ENCODE measurements at places on chromosomes 6 and 20.

DNA sequence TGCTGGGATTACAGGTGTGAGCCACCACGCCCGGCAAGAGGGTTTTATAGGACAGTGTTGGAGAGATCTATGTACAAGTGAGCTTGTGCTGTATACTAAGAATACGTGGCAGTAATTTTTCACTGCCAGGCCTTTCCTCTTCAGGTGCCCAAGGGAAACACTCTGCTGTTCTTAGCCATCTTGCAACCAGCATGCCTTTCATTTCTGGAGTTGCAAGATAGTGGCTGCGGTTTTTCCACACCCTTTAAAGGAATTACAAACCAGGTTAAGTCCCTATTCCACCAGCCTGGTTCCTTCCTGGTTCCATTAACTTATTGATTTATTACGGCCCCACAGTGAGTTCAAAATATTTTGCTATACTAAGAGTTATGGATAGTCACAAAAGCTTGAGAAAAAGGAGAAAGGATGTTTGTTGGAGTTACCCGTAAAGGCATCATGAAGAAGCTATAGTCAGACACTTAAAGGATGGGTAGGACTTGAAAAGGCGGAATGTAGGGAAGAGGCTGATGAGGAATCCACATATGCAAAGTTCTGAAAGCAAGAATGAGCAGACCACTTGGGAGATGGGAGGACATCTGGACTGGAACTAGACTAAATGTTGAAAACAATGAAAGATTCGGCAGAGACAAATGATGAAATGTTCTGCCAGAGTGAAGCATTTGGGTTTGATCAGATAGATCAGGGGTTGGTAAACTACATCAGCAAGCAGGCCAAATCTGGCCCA lies 61.4 kb upstream of the ASIP start:
- DNase-seq, result no peak

- no peak for DNase-seq
Observed at GRCh38 chr20:20566516-20566915, 145.9 kb downstream of the RALGAPA2 start.

- no peak for DNase-seq
Observed at GRCh38 chr6:11586117-11586516, 48.6 kb downstream of the TMEM170B start.

- DNase-seq, result no peak
Observed at GRCh38 chr6:100658486-100658885, 193.8 kb upstream of the SIM1 start.

- no peak for DNase-seq
Observed at GRCh38 chr6:15536198-15536955, 126.5 kb downstream of the DTNBP1 start.

- no peak for DNase-seq
Observed at GRCh38 chr6:46137387-46137786, 7.6 kb downstream of the ENPP4 start.

- DNase-seq, result no peak
Observed at GRCh38 chr6:25606151-25606550, 45.9 kb upstream of the SCGN start.

GRCh38 chr20:4829514-4830215 lies 108.0 kb downstream of the PRND start:
- peak; percentile 31 for DNase-seq

GRCh38 chr6:4377603-4378002 lies 242.2 kb upstream of the ECI2 start:
- DNase-seq, result no peak

DNA sequence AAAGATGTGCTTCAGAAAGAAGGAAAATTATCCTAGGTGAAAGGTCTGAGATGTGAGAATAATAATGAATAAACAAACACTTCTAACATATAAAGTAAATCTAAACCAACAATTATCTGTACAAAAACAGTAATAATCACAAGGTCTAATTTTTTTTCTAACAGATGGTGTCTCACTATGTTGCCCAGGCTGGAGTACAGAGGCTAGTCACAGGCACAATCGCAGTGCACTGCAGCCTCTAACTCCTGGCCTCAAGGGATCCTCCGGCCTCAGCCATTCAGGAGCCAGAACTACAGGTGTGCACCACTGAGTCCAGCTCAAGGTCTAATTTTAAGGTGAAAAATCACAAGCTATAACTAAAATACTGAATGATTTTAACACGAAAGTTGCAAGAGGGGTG lies 17.0 kb upstream of the ZC3H12D start:
- no peak for DNase-seq

DNA sequence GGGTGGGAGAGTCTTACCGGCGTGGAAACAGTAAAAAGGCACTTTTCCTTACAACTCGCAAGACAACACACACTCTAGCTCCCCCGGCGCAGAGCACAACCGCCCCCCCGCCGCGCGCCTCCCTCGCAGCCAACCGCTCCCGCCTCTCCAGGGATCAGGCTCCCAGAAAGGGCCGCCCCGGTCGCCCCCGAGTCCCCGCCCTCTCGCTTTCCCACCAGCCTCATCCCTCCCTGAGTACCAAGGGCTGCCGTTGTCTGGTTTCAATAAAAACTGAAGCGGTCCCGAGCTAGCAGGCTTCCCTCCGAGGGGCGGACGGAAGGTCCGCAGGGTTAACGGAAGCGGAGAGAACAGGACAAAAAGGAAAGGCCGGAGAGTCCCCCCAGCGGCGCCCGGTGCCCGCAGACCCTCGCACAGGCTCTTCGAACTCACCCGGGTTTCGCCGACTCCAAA lies 804 bp downstream of the ELOVL5 start:
- DNase-seq, result peak; percentile 57

DNA sequence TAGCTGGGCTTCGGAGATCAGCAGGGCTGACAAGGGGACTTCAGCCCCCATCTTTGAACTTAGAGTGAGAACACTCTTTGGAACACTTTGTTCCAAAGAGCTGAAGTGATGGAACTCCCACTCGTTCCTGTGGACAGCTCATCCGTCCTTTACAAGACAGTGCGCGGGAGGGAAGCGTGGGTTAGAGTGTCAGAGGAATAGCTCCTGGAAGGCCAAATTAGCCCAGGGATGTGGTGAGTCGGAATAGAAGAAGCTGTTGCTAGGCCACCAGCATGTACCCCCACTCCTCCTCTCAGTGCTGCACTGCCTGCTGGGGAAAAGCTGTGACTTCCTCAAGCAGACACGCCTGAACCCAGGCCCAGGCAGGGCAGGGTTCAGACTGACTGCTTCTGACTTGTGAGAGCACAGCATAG lies 1.7 kb downstream of the SDCBP2 start:
- no peak for DNase-seq

GRCh38 chr6:154653853-154654252 lies 79.4 kb upstream of the SCAF8 start:
- no peak for DNase-seq

DNA sequence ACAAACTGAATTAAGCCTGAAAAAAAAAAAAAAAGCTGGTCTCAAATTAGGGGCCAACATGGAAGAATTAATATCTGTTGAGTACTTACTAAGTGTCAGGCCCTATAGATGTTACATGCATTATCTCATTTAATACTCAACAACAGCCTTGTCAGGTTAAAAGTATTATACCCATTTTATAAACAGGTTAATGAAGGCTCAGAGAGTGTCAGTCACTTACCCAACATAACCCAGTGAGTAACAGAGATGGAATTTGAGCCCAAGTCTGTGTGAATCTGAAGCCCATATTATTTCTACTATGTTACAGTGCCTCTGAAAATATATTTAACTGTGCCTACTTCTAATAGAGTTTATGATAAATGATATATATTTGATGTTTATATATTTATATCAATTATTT lies 11.3 kb upstream of the EIF2S2 start:
- no peak for DNase-seq

DNA sequence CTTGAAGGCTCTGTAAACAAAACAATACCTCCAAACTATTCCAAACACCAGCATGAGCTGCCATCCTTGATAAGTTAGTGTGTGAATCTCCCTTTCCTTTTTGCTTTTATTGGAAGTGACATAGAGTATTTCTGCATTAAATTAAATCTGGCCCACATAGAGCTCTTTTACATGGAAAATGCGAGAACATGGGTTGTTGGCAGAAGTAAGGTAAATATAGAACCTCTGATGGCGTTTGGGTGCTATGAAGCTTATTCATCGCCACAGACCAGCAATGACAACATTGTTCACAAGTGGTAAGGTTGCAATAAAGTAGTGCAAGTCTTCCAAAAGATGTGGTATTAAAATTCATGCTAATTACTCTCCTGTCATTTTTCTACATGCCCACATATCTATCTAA lies 445.8 kb upstream of the JAG1 start:
- no peak for DNase-seq

GRCh38 chr6:84243240-84243639 lies 15.8 kb upstream of the CEP162 start:
- DNase-seq, result no peak

DNA sequence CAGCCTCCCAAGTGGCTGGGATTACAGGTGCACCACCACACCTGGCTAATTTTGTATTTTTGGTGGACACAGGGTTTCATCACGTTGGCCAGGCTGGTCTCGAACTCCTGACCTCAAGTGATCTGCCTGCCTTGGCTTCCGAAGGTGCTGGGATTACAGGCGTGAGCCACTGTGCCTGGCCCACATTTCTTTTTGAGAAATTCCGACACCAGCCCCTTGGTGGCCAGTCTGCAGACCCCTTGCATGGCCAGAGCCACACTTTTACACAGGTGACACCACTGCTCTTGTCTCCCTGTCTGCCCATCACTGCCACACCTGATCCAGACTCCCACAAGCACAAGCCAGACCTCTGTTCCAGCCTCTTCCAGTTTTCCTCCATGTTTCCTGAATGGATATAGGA lies 33.0 kb downstream of the SRSF3 start:
- no peak for DNase-seq

- DNase-seq, result no peak
Observed at GRCh38 chr6:158575550-158575949, 15.7 kb downstream of the TMEM181 start.

GRCh38 chr6:90233994-90234393 lies 62.6 kb downstream of the BACH2 start:
- peak; percentile 81 for DNase-seq

DNA sequence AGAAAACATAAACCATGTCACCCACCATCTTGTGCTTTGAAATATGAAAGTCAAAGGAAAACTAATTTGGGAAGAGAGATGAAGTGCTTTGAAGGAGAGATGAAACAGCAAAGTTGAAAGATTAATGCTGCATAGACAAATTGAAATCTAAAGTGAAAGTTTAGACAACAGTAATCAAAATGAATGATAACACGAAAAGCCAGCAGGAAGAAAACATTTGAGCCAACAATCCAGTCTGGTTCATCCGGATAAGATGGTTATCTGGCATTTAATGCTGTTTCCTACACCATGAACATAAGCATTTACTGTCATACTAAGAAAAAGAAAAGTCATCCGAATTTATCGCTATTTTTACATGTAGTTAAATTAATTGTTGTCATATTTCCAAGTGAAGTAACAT lies 595 bp downstream of the HAO1 start:
- no peak for DNase-seq
